ENCODE measurements at places on chromosomes 2 and 18. TPM values are rescaled to one million over a fixed set of nuclear protein-coding genes. Genes with fewer than 3 reads are reported as not detected.

The SPEG gene
- total RNA-seq, result 95.4 TPM

The TRIB2 gene
- 23.7 TPM for total RNA-seq

DNA sequence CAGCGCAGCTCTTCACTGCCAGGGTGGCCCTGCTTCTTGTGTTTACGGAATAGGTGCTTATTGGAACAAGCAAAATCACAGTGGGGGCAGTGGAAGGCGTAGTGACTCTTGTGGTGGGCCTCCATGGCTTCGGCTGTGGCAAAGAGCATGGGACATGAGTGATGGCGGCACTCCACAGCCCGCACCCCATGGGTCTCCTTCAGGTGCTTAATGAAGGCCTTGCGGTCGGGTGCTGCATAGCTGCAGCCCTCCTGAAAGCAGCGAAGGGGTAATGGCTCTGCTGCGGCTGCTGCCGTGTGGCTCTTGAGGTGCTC lies 10.7 kb downstream of the ZNF142 start:
- H3K27me3 ChIP-seq, result no peaks in the 10 kb centered on the region
- no peak for DNase-seq
- no peak overlapping the region for H3K27ac ChIP-seq

GRCh38 chr2:95063086-95063958 lies 37.8 kb downstream of the MAL start:
- no peaks in the 10 kb centered on the region for H3K36me3 ChIP-seq

GRCh38 chr2:200747668-200748618 lies 63.8 kb upstream of the BZW1 start:
- H3K27ac ChIP-seq, result peak overlapping the region; percentile 83
- H3K4me1 ChIP-seq, result peaks cover 48% of the 10 kb centered on the region
- no peaks in the 10 kb centered on the region for H3K27me3 ChIP-seq
- peak overlapping the region; percentile 2 for H3K4me3 ChIP-seq
- no peak for DNase-seq

DNA sequence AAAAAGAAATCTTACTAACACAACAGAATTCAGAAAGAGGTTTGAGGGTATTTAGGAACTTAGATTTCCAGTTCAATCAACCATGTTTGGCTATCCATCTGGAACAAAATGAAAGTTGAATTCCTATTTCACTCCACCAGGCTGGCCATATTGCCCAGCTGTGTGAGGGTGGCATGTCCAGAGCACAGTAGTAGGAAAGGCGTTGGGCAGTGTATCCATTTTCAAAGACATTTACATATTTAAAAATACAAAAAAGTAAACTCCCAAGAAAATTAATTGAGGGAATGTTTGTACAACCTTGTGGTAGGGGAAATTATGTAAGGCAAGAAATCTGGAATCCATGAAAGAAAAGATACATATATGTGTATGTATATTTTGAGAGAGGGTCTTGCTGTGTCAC lies 21.5 kb upstream of the MSH2 start:
- H3K4me1 ChIP-seq, result no peaks in the 10 kb centered on the region
- H3K27ac ChIP-seq, result no peak overlapping the region

GRCh38 chr18:74899554-74899953 lies 301.9 kb downstream of the ZNF407 start:
- H3K4me1 ChIP-seq, result peaks cover 26% of the 10 kb centered on the region
- H3K36me3 ChIP-seq, result no peaks in the 10 kb centered on the region
- DNase-seq, result no peak
- no peaks in the 10 kb centered on the region for H3K27me3 ChIP-seq
- no peak overlapping the region for H3K4me3 ChIP-seq
- H3K27ac ChIP-seq, result no peak overlapping the region

- H3K4me3 ChIP-seq, result peak overlapping the region; percentile 98
- no peak for DNase-seq
- peak overlapping the region; percentile 99 for H3K27ac ChIP-seq
- no peaks in the 10 kb centered on the region for H3K36me3 ChIP-seq
- H3K27me3 ChIP-seq, result no peaks in the 10 kb centered on the region
Measured at GRCh38 chr2:45610281-45611019, 617 bp downstream of the SRBD1 start.

DNA sequence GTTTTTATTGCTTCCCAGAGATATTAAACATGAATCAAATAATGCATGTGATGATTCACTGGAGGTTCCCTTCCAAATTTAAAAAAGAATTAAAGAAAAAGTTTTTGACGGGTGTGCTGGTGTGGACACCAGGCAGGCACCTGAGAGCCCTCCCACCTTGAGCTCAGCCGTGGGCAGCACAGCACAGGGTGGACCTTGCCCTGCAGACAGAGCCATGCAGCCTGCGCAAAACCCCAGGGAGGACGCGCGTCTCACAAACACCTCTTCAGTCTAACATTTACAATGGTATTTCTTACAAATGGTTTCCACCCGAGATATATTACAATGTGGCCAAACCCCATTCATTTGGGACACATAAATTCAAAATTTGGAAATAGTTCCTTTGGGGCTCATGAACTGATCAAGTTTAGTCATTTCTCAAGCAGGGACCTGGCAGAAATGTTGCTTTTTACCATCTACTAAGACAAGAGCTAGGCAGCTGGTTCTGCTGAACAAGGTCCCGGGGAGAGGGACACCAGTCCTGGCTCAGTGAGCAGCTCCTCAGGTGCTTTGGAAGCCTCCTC lies 45.4 kb downstream of the ODC1 start:
- H3K4me3 ChIP-seq, result no peak overlapping the region
- no peaks in the 10 kb centered on the region for H3K4me1 ChIP-seq
- no peak for DNase-seq
- no peaks in the 10 kb centered on the region for H3K27me3 ChIP-seq

Data from mesothelial cell of epicardium (in vitro differentiated cells).